ENCODE measurements at places on chromosomes 4 and X.

GRCh38 chr4:145069361-145069760, 28.6 kb downstream of the ANAPC10 start:
- no peak for DNase-seq

GRCh38 chrX:19776753-19777152, 110.6 kb downstream of the SH3KBP1 start:
- DNase-seq = no peak

- DNase-seq = no peak
Observed at GRCh38 chr4:183467246-183467645, 22.8 kb downstream of the CDKN2AIP start.

DNA sequence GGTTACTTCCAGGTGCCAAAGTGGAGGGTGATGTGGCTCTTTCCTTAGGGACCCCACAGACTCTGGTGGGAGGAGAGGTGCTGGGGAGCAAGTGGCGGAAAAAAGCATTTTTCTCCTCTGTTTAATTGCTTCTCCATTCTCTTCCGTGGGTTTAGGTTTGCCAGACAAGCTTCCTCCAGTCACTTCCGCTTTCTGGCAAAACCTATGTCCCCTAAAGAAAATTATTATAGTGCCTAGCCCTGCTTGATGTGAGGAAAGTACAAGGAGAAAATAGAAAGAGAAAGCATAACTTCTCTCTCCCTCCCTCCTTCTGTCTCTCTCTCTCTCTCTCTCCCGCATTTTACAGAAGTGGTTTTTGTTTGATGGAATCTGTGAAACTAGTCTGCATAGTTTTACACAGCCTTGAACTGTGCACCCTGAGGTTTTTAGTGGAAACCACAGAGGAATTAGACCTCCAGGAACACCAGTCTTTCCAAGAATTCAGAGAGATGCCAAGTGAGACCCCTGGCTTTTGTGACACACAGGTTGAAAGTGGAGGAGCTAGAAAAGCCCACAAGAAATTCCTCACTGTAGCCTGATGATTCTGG, 231.1 kb upstream of the ANXA3 start:
- no peak for DNase-seq

DNA sequence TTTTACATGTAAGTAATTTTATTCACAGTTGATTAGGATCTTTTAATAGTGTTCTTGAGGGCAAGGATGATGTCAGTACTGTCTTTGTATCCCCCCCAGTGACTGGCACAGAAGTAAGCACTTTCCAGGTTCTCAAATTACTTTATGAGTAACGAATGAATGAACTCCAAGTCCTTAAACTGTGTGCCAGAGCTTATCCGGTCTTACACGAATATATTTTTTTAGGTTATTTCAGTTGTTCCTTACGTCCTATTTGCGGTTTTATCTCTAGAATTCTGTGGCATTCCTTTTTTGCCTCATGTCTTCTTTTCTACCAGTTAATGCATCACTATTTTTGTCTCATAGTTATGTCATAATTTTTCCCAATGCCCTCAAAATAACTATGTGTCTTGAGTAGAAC, 106.9 kb upstream of the MID1IP1 start:
- DNase-seq = no peak

GRCh38 chr4:22635692-22636091, 57.0 kb upstream of the GBA3 start:
- no peak for DNase-seq

DNA sequence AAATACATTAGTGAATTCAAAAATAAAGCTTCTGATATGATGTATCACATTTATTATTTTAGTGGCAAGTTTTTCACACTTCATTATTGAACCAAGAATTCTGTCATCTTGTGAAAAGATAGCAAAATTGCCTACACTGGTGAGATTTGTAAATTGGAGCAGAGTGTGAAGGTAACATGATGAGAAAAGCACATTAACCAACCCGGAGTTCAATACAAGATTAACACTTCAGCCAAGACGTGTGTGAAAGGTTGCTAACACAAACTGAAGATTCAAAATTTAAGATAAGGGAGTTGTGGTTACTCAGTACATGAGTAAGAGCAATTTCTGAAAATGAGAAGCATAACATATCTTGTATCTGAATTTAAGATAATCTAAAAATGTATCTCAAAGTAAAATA, 346.7 kb downstream of the PDHA2 start:
- DNase-seq = no peak

- no peak for DNase-seq
Observed at GRCh38 chr4:130080872-130081451, 985.0 kb downstream of the C4orf33 start.

- no peak for DNase-seq
Observed at GRCh38 chr4:88033309-88033708, 25.9 kb downstream of the PKD2 start.

DNA sequence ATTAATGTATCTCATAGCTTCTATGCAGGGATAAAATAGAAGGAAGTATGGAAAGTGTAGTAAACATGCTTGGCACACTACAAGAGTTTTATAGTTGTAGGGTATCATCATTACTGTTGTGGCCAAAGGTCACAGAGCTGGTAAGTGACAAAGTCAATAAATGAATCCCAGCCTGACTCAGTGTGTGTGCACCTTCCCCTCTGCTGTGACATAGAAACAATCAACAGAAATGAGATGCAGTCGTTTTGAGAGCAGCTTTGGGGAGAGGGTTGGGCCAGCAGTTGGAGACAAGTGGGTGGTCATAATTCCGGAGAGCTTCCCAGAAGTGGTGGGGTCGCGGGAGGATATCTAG, 82.4 kb upstream of the RBPJ start:
- no peak for DNase-seq

DNA sequence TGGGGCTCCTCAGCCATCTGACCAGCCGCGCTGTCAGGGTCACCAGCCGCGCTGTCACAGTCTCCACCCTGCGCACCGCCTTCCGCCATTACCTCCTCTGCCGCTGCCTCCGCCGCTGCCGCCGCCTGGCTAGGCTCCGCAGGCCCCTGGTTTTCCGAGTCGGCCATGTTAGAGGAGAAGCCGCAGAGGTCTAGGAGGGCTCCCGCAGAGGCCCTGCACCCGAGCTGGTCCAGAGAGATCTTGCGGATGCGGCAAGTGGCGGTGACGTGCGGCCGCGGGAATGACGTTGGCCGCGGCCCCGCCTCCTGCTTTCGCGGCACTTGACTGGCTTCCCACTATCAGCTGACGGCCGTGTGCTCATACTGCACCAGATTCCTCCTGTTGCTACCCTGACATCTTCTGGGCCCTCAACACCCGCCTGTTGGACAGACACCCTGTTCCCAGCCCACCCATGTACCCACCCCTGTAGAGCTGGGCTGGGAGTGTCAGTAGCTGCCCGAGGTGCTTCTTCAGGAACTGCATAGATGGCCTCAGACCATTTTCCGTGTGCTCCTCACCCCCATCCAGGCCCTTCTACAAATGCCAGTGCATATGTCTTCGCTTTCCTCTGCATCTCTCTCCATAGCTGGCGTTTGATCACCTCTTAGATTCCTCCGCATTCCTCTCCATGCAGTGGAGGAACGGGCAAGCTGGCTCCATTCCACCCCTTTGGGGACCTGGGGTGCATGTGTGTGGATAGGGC, at the start of gene NAP1L5:
NAP1L5 (minus strand) TSS at position 242 of the 742 bp plus-strand sequence; CDS start at position 167, 75 bp downstream.
- DNase-seq = peak; percentile 47

- no peak for DNase-seq
Observed at GRCh38 chrX:133668225-133668931, 253.1 kb upstream of the GPC4 start.

DNA sequence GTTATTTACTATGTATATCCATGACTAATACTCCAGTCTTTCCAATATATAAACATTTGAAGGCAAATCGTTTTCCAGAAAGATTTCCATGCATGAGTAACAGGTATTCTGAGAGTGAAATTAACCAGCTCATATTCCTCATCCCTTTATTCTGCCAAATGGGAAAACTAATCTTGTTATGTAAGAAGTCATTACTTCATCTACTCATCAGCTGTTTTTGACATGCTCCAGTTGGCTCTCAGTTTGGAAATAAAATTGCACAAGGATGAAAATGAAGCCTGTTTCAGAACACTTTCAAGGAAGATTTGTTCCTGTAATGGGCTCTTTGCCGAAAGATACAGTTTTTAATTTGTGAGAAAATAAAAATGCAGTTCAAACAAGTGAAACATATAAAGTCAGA, 121.9 kb downstream of the KCTD8 start:
- no peak for DNase-seq

DNA sequence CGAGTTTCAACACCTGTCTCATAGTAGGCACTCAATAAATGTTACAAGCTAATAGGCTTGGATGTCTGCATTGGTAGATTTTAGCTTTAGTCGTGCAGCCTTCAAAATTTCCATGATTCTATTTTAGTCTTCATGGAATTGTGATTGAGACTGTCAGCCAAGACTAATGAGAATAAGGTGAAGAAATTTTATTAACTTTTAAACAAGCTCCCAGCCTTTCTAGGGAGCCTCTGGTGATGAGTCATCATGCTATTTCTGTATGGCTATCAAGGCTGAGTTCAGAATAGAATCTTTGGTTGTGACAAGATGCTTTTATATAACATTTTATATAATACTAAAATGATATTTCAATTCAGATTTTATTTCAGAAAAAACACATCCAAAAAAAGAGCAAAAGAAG, 685.8 kb downstream of the GABRG1 start:
- DNase-seq = no peak

DNA sequence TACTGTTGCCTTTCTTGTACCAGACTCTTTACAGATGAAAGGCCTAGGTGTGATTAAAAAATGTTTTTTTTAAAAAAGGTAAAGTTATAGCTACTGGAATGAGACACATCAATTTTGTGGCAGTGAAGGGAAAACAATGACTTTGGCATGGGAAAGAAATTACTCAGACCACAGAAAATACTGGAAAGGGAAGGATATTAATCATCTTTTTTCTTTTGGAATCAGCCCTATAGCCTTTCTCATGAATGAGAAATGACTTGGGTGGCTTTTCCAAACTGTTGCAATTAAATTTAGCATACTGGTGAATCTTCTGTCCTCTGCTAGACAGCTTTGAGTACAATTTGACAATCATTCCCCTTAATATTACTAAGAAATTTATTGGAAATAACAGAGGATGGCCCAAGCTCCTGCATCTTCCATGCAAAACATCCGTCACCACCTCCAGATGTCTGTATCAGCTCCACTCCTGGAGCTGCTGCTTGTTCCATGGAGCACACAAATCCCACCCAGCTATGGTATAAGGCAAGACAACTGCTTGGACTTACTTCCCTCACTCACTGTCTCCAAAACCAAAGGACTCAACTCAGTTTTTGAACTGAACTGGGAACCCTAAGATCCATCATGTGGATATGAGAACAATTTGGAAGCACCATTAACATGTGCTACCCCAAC, 97.6 kb upstream of the ARSJ start:
- no peak for DNase-seq

DNA sequence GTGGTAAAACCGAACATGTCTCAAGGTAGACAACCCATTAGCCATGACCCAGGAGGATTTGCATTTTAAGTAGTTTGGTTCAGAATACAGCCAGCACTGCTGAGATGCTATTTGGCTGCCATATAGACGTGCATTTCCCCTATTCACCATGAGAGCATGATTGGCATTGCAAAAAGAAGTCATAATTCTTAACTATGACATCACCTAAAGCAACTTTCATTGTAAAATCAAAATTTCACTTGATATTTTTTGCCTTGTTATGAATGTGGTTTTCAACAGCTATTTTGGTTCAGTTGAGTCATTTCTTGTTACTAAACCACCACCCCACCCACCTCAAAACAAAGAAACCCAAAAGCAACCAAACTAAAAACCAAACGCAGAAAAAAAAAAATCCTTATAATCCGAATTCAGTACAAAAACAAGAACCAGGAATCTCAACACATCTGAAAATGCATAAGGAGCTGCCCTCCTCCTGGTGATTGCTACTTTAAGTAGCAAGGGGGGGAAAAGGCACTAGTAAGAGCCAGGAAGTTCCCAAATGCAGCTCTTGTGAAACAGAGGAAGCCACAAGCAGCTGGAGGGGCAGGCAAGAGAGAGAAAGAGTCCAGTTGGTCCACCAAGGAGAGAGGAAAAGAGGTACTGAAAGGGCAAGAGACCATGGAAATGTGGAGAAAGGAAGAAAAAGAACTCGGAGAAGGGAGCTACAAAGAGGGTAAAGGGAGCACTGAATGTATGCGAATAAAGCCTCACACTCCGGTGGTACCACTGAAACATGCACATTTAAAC, 3.1 kb downstream of the SLITRK4 start:
- no peak for DNase-seq

DNA sequence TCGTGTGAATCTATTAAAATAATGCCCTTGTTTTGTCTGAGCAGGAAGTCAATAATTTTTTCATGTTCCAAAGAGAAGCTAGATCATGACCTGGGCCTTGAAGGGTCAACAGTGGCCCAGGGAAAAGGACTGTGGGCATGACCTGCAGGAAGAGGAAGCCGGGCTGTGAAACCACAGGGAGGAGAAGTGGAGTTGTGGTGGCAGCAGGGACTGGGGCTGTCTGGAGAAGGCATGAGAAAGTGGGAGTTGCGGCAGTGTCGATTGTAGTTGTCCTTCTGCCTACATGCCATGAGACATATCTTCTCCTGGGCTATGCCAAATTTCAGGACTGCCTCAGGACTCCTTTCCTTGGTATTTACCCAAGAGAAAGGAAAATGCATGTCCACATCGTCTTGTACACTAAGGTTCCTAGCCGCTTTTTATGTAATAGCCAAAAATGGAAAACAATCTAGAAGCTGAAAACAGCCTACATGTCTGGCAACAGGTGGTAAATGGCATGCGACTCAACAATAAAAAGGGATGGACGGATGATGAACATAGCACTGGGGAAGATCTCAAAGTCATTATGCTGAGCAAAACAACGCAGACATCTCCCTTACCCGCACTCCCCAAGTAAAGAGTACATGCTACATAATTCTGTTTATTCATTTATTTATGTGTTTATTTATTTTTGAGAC, 13.6 kb upstream of the PTTG2 start:
- no peak for DNase-seq

DNA sequence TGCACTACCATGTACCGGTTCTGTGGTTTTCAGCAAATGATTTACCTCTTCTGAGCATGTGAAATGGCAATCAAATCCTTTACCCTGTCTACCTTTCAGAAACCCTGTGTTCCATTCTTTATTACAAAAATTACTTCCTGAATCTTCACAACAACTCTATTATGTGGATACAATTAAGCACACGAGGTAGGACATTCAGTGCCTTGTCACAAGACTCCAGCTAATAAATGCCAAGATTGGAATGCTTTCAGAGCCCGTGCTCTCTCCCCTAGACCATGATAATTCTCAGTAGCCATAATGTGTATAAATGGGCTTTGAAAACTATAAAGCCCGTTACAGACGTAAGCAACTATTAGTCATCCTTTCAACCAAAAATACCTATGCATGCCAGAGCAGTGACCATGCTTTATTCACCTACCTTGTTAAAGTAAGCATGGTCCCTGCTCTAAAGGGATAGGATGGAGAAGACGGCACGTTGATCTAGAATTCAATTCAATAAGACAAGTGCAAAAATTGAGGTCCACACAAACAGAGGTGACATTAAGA, 2.4 kb downstream of the RXFP1 start:
- no peak for DNase-seq

DNA sequence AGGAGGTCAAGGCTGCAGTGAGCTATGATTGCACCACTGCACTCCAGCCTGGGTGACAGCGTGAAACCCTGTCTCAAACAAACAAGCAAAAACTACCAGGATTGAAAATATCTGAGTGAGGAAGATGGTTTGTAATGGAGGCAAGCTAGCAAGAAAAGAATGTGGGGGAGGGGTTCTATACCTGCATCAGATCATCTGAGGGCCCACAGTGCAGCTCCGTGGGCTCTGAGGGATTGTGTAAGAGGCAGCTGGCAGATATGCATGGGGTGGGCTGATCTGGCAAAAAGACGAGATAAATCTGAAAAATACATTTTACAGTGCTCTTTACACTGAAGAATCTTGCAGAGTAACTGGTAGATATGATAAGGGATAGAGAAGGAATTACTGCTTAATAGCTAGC, 28.9 kb upstream of the CHRNA9 start:
- no peak for DNase-seq

GRCh38 chr4:94508296-94508695, 56.6 kb downstream of the PDLIM5 start:
- DNase-seq = no peak

Measured in stimulated activated CD8-positive, alpha-beta memory T cell treated with anti-CD3 and anti-CD28 coated beads, Interleukin-4, amount 100 ng/mL, for 24 hours (primary cell).